Chondrocyte (in vitro differentiated cells): ENCODE measurements at places on chromosomes 11 and 22.

GRCh38 chr22:35442471-35442870 is 42.5 kb downstream of the MCM5 start:
- no peak for DNase-seq

DNA sequence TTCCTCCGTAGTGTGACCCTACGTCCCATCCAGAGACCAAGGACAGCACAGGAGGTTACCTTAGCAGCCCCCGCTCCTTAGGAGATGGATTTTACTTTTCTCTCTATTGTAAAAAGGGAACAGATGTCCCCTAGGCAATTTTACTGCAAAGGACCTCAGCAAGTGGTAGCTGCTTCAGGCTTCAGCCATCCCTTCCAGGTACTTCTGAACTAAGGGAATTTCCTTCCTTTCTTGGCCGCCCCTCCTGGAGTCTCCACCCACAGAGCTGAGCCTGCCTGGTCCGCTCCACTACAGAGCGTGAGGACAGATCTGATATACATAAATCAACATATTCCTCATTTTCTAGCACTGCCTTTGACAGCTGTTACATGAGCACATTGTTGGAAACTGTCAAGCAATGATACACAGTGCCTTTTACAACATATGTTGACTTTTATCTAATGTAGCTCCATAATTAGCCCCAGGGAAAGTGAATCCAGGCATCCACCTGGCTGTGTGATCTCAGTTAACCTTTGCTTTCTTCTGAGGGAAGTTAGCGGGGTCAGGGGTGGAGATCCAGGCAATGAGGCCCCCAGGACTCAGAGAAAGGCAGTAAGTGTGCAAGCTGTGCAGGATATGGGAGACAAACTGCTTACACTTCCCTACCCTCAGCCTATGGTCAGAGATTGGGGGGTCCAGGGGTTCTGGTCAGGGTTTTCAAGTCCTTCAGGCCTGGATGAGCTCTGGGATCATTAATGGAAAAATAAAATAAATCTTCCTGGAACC is 51.9 kb downstream of the SPATA19 start:
- no peak for DNase-seq

GRCh38 chr22:44698531-44699421 is 3.2 kb upstream of the PRR5 start:
- peak; percentile 94 for DNase-seq

GRCh38 chr11:17561111-17561415 is 14.0 kb downstream of the OTOG start:
- DNase-seq, result no peak

- DNase-seq, result no peak
Observed at GRCh38 chr11:126700768-126701519, 299.6 kb downstream of the KIRREL3 start.

DNA sequence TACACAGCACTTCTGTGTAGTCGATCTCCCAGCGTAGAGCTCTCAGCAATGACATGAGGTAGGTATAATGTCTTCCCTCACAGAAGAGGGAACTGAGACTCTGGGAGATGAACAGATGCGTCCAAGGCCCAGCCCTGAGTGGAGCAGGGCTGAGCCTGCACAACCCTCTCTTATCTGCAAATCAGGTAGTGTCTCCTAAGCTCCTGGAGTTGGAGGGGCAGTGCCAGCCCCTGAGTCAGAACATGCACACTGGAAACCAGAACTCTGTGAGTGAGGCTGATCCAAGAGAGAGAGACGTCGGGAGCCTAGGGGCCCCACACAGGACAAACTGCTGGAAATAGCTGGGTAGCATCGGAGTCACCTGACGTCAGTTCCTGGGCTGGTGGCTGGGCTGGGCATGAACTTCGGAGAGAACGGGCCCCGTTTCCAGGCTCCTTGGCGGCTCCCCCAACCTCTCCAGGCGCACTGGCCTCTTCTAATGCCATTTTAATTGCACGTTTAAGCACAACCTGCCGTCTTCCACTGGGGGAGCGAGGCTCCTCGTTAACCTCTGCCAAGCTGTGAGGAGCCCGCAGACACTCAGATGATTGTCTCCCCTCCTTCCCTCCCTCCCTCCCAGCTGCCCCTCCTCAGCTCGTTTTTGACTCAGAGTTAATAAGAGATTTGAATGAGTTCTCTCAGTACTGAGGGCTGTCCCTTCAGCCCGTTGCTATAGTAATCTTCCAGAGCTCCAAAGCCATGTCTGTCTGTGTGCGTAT is 191.2 kb upstream of the TBCEL start:
- no peak for DNase-seq

DNA sequence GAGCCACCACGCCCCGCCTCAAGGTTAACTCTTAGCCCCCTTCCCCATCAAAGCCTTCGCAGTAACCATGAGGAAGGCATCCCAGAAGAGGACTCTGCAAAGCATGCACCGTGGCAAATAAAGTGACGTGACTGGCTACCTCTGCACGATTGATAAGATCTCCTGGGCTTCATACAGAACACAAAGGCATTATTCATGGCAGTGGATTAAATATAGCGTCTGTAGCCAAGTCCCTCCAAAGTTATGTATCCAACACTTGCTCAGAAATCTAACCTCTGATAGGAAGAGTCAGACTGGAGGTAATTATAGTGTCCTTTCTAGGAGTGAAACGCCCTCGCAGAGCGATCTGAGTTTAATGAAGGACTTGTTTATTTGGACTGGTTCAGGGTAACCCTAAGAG is 22.4 kb downstream of the CPT1A start:
- no peak for DNase-seq

- no peak for DNase-seq
Observed at GRCh38 chr22:43134553-43134952, 8.6 kb downstream of the MCAT start.

- DNase-seq, result no peak
Observed at GRCh38 chr11:77542296-77542695, 47.5 kb upstream of the AQP11 start.

DNA sequence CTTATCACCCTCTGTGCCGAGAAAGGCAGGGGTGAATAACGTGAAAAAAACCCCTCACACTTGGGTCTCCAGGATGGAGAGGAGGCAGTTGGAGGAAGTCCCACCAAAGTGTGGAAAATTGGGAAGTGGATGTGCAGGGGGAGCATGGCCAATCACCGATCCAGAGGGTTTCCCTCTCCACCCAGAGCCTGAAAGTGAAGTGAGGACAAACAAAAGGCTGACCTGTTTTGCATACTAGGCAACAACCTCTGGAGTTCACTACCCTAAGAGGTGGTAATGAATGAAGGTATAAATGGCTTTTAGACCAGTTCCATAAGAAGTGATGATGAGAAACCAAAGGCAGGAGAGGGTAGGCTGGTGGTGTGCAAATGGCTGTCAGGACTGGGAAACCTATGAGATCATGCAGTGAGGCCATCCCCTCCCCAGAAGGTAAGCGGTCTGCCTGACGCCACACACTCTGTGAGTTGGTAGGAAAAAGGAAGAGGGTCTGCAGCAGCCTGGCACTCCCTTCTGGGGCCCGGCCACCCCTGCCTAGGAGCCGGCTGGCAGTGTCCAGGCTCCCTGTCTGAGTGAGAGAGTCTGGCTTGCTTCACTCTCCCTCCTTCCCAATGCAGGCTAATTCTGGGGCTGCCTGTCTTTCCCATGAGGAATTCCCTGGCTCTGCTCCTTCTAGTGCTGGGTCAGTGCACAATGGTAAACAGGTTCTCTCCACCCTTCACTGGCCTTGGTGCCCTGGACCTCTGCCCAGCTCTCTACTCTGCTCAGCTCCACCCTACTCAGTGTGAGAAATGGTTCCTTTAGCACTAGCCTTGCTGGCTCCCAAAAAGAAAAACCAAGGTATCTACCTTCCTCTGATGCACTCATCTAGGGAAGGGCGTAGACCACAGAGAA is 15.6 kb downstream of the TBC1D10A start:
- DNase-seq, result no peak

- DNase-seq, result no peak
Observed at GRCh38 chr11:3950996-3951660, 95.7 kb downstream of the STIM1 start.

GRCh38 chr11:6240781-6241180 is 1.9 kb downstream of the CNGA4 start:
- no peak for DNase-seq

DNA sequence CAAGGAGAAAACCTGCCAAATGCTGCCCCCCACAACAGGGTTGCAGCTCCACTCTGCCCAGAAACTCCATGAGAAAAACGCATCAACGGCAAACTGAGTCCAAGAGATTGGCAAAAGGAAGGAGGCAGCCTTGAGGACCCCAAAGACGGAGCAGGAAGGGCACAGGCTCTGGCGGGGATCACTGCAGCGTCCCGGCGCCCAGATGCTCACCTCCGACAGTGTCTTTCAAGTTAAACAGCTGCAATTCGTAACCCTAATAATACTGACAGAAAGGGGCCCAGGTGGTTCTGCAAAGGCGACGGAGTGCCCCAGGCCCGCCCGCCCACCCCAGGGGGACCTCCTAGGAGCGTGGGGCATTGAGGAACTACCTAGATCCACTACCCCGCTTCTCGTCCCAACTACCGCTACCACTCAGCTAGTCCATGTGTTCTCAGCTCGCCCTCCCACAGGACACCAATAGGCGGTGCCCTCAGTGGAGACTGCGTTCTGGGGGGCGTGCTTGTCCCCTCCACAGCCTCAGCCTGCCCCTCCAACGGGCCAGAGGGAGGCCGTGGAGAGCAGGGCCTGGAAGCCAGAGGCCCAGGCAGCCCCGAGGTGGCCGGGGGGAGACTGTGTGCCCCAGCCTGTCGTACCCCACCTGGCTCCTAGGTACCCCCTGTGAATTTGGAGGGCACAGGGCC is 127.4 kb downstream of the PHF21B start:
- DNase-seq, result peak; percentile 62

DNA sequence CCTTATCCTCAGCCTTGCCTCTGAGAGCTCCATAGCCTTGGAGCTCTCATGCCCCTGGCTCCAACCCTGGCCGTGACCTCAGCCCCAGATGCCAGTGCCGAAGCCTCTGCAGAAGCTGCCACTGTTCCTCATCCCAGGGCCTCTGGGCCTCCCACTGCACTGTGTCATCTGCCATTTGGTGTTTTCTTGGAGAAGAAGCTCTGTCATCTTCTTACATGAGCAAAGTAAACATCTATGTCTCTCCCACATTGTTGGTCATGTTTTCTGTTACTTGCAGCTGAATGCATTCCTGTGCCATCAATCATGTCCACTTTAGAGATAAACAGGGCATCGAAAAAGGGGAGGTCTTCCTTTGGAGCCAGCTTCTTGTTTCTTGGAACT is 45.0 kb upstream of the FTH1 start:
- no peak for DNase-seq

DNA sequence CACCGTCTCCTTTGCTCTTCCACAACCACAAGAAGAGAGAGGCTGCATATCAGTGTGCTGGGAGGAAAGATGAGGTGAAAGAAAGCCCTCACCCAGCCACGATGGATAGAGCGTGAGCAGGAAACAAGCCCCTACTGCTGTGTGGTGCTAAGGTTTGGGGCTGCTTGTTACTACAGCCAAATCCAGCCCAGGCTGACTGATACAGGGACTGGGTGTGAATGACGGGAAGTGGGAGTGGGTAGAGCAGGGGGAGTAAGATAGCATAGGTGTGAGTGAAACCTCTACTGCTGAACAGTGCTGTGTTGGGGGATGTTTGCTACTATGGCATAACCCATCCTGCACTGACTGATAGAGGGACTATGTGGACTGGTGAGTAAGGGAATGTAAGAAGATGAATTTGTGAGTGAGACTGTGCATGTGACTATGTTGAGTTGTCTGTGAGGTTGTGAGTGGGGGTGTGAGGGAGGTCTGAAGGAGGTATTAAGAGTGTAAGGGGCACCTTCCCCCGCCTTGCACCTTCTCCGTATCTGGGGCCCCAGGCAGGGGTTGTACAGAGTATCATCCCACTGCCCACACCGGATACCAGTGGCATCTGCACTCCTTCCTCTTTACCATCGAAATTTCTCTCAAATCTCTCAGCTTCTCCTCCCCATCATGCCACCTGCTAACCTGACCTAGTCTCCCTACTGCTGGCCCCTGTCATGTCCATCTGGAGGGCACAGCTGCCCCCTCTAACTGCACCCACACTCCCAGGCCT is 91.5 kb downstream of the MN1 start:
- no peak for DNase-seq

- no peak for DNase-seq
Observed at GRCh38 chr11:1906181-1906580, 13.3 kb upstream of the TNNT3 start.

- DNase-seq, result no peak
Observed at GRCh38 chr11:34963351-34963750, 46.9 kb downstream of the PDHX start.

GRCh38 chr11:43874078-43874477 is 6.6 kb upstream of the ALKBH3 start:
- no peak for DNase-seq

DNA sequence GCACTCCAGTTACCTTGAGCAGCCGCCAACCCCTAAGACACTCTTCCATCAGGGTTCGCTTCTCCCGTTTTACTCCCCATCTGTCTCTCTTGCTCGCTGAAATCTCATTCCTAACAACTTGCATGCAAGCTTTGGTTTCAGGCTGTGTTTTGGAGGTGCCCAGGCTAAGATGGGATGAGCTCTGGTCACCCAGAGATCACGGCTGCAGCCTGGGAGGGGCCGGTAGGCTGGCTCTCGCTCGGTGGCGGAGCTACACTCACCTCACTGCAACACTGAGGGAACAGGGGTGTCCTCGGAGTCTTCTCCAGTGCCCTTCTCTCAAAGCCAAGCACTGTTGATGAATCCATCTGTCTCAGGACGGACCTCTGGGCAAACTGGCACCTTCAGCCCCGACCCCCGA is 197.5 kb downstream of the BARX2 start:
- no peak for DNase-seq

DNA sequence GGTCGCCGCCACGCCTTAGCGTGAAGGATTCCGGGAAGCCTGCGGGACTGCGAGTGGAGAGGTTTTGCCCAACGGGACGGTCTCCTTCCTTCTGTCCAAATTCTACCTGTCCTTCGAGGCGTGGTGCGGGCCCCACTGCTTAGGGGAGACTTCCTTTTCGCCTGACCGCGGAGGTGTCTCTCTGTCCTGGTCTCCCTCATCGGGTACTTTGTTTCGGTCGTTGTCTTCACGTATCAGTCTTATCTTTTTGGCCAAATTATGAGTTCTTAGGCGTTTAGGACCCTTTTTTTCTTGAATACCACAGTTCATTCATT is 388 bp downstream of the HINFP start:
- no peak for DNase-seq

- DNase-seq, result peak; percentile 70
Observed at GRCh38 chr11:64687204-64687603, 35.8 kb downstream of the NRXN2 start.

DNA sequence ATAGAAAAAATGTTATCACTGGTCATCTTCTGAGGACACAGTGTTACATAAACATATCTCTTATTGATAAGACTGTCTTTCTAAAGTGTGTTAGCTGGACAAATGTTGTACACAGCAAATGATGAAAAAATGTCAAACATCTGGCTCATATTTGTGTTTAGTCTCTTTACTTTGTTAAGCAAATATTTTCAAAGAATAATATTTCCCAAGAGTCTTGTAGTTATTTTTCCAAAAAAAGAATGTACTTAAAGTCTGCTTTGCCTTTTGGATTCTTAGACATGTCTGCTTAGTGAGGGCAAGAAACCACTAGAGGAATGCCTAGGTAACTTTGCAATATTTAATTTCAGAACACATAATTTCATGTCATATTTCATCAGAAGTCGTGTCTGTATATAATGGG is 23.9 kb upstream of the CCDC179 start:
- DNase-seq, result no peak

- no peak for DNase-seq
Observed at GRCh38 chr11:119196833-119197483, 9.2 kb upstream of the CBL start.

- no peak for DNase-seq
Observed at GRCh38 chr11:20912065-20912821, 242.9 kb downstream of the NELL1 start.

GRCh38 chr22:25536589-25536988 is 27.9 kb upstream of the GRK3 start:
- no peak for DNase-seq

GRCh38 chr22:41480397-41480735 is 11.4 kb downstream of the ACO2 start:
- peak; percentile 5 for DNase-seq
